Inflammatory macrophage treated with lipopolysaccharide for 4 hours (primary cell): ENCODE measurements at places on chromosomes 4 and X.

DNA sequence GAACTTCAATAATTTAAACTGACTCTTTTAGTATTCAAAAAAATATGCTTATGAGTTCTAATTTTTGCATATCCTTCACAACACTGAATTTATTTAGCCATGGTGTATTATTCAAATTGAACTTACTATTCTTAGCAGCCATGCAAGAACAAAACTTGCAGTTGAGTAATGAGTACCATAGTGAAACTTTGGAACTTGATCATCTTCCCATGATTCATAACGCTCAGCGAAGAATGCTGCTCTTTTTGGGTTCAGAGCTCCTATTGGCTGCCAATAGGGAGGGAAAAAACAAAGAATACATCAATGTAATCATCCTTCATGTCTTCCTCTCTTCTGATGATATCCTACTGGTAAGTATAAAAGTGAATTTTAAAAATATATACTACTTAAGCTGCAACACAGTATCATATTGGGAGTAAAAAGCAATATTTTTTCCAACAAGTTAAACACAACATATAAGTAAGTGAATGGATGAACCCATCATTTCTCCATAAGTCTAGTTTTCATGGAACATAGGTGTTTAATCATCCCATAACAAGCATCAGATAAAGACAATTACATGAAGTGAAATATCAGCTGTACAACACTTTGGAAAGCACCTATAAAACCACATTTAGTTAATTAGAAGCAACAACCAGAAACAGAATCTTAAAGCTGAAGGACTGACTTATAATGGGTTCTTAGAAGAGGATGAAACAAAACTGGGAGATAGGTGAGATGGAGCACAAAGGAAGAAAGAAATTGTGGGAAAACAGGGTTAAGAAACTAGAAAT, 145.2 kb upstream of the MAB21L2 start:
- DNase-seq, result no peak

DNA sequence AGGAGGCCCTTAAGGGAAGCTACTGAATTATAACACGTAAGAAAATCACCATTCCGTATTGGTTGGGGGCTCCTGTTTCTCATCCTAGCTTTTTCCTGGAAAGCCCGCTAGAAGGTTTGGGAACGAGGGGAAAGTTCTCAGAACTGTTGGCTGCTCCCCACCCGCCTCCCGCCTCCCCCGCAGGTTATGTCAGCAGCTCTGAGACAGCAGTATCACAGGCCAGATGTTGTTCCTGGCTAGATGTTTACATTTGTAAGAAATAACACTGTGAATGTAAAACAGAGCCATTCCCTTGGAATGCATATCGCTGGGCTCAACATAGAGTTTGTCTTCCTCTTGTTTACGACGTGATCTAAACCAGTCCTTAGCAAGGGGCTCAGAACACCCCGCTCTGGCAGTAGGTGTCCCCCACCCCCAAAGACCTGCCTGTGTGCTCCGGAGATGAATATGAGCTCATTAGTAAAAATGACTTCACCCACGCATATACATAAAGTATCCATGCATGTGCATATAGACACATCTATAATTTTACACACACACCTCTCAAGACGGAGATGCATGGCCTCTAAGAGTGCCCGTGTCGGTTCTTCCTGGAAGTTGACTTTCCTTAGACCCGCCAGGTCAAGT, 6.9 kb upstream of the MSANTD1 start:
- no peak for DNase-seq

- DNase-seq, result no peak
Observed at GRCh38 chr4:76803522-76803921, 94.4 kb downstream of the SOWAHB start.

- no peak for DNase-seq
Observed at GRCh38 chr4:151359576-151359975, 34.2 kb upstream of the SH3D19 start.

DNA sequence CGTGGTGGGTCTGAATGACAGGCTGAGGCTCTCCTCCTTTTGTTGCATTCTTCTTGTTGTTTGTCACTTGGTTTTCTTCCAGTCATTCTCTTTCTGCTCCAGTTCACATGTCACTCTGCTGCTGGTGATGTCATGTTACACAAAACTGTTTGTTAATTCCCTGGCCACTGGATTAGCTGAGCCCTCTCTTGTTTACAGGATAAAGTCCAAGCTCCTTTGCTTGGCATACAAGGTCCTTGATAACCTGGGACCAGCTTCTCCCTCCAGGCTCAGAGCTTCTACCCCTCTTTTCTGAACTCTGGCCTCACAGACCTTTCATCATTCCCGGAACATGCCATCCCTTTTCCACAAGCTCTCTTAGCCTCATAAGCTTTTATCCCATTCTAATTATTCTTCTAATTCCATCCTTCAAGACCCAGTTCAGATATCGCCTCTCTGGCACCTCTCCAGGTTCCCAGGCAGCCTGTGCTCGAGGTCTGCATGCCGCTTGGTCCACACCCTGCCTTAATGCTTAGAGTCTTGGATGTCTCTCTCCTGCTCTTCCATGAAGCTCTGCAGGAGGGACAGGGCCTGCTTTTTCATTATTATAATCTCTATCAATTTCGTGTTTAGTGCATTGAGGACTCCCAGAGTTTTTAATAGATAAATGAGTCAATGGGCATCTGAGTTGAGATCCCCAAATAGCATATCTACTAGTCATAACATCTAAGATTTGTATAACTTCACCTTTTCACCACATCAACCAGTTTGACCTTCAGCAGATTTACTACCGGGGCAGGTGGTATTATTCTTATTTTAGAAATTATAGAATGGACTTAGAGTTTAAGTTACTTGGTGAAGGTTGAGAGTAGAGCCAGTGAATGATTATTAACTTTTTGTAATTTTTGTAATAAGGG, 98.7 kb downstream of the TMEM131L start:
- DNase-seq, result no peak

DNA sequence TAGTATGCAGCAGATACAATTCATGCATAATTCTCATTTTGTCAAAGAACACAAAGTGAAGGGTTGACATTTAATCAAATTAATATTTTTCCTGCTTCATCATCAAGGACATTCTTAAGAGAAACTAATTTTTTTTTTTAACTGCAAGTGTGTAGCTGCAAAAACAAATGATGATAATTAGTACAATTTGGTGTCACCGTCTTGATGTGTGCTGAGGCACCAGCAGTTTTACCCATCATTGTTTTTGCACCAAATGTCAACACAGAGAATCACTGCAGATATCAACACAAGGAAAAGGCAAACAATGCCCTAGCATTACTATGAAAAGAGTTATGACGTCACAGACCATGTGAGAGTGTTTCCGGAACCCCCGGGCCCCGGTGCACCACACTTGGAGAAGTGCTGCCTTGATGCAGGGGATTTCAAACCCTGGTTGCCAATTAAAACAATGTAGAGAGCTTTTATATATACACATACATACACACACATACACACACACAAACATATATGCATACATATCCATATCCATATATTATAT, 55.9 kb downstream of the AGA start:
- no peak for DNase-seq

DNA sequence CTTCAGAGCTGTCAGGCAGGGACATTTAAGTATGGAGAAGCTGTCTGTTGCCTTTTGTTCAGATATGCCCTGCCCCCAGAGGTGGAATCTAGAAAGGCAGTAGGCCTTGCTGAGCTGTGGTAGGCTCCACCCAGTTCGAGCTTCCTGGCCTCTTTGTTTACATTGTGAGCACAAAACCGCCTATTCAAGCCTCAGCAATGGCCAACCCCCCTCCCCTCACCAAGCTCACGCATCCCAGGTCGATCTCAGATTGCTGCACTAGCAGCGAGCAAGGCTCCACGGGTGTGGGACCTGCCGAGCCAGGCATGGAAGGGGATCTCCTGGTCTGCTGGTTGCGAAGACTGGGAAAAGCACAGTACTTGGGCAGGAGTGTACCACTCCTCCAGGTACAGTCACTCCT, 59.3 kb downstream of the ZNF674 start:
- no peak for DNase-seq

DNA sequence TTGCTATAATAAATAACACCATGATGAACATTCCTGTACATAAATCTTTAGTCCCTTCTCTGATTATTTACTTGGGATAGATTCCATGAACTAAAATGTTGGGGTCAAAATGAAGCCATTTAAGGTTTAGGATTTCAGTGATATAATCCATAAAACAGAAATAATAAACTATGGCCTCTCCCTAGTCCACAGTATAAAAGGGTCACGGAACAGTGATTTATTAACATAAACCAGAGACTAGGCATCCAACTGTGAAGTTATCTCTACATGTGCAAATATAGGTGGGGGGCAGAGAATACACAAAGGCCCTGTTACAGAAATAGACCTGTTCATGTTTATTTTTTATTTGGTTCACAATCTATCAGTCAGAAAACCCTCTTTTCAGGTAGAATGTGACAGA, 499.1 kb upstream of the SLIT2 start:
- no peak for DNase-seq

- peak; percentile 8 for DNase-seq
Observed at GRCh38 chrX:103253608-103254007, 1.3 kb downstream of the TCEAL8 start.

GRCh38 chr4:95066050-95066449, 308.3 kb downstream of the BMPR1B start:
- no peak for DNase-seq

GRCh38 chr4:73693811-73694210, 46.6 kb upstream of the CXCL8 start:
- no peak for DNase-seq

GRCh38 chr4:26235500-26235899, 85.3 kb upstream of the RBPJ start:
- DNase-seq, result peak; percentile 86

- DNase-seq, result no peak
Observed at GRCh38 chr4:98891478-98892337, 37.2 kb downstream of the EIF4E start.

GRCh38 chr4:11700751-11701226, 272.1 kb upstream of the HS3ST1 start:
- no peak for DNase-seq

DNA sequence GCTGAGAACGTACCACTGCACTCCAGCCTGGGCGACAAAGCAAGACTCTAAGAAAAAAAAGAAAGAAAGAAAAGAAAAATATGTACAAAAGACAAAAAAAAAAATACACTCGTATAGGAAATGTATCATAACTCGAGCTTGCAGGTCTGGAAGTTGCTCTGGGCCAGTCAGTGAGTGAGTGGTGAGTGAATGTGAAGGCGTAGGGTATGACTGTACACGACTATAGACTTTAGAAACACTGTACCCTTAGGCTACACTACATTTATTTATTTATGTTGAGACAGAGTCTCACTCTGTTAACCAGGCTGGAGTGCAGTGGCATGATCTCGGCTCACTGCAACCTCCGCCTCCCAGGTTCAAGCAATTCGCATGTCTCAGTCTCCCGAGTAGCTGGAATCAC, 29.4 kb downstream of the EVC2 start:
- no peak for DNase-seq

DNA sequence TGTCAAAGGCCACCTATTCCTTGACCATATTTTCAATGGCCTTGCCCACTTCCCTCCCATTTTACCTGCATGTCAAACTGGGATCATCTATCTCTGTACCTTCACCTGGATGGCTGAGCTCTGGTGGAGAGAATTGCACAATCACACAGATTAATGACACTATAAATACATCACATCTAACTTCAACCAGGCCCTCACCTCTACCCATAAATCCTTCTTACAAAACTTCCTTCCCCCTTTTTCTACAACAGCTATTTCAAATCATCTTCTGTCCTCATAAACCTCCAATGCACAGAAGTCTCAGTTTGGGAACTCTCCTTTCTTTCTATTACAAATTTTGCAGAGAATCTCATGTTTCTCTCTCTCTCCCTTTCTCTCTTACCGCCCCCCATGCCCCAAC, 9.2 kb downstream of the PALLD start:
- DNase-seq, result peak; percentile 59

DNA sequence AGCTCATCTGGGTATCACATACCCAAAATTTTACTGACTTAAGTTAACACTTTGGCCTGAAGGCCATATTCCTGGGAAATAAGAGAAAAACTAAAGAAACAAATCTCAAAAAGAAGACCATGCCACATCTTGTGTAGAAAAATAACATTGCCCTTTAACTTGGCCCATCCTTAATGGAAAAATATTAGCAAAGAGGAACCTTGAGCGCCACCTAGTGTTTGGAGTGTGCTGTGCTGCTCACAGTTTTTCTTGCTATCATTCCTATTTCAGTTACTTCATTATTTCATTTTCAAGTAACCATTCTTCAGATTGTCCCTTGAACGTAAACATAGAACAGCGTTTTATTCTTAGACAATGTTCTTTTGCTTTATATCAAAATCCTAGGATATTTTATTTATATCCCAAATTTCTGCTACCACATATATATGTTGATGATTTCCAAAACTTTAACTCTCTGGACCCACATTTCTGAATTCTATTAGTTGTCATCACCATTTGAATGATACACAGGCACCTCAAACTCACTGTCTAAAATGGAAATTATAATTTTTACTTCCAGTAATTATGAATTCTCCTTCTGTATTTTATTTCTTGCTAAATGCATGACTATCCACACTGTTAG, 999.0 kb upstream of the ADGRL3 start:
- peak; percentile 47 for DNase-seq

DNA sequence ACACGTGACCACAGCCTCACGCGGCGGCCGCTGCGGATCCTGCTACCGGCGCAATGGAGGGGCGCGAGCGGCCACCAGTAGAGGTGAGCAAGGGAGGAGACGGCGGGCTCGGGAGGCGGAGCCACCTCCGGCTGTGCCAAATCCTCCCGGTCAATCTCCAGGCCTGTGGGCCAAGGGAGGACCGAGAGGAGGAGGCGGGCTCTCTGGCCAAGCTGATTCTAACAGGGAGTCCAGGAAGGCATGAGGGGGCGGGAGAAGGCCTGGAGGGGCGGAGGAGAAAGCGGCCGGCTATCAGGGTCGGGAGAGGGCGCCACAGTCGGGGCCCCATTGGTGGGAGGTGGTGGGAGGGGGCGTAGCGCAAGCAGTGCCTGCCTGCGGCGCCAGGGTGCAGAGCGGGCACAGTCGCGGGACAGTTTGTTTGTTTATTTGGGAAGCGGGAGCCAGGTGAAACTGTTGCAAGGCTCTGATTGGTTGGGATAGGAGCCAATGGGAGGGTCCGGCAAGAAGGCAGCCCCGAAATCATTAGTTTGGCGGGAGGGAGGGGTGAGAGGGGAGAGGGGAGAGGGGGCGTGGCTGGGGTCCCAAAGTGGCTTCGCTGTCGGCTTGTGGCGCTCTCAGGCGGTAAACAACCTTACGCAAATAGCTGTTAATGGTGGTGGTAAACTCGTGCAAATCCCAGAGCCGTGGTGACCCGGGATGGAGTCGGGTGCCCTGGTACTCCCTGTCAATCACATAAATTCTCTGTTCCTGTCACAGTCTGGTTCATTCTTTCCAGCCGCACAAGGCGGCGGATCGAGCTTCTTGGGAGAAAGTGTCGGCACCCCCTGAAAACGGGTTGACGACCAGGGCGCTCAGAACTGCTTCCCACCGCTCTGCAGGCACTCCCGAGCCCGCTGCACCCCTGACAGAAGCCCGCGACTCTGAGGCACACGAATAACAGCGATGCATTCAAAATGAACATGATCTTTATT, at the start of gene IRS4:
IRS4 (minus strand) TSS at position 55 of the 971 bp plus-strand sequence.
- DNase-seq, result no peak
